ENCODE measurements at places on chromosomes 6 and 20.

GRCh38 chr6:8906699-8907098 is 471.4 kb upstream of the SLC35B3 start:
- DNase-seq, result no peak
- H3K4me1 ChIP-seq, result no peaks in the 10 kb centered on the region
- H3K27ac ChIP-seq, result no peak overlapping the region

DNA sequence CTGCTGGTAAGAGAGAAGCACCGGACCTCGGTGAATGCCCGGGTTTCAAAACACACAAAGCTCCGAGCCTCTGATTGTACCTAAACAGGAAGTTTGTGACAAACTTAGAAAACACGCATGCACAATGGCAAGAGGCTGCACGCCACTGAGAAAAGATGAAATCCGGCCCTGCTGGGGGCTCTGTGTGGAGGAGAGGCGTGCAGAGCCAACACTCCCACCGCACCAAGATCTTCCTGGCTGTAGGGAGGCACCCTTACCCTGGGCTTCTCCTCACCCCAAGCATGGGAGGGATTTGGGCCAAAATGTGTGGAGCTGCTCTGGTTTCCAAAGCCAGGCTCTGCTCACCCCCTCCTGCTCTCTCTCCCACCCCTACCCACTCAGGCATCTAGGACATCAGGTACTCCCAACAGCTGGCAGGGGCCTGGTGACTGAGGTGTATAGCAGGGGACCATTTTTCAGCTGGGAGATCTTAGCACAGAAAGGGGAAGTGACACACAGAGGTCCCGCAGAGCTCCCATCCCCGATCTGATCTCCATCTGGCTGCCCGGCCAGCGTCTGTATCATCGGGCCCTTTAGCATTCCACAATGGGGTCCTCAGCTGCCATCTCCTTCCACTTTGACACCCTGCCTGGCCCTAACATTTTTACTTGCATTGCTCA is 84.2 kb downstream of the TRERF1 start:
- no peak overlapping the region for H3K4me3 ChIP-seq
- no peak overlapping the region for H3K27ac ChIP-seq
- peaks cover 7% of the 10 kb centered on the region for H3K36me3 ChIP-seq

DNA sequence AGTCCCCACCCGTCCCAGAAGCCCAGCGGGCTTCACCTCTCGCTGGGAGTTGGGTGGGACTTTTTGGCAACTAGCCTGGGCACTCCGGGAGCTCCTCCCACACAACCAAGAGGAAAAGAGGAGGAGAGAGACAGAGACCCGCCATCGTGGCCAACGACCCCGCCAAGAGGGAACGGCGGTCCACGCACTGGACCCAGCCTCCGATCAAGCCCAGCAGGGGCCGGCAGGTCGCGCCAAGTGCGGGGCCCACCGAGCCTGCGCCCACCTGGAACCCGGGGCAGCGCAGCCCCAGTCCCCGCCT is 3.0 kb upstream of the TMEM14C start:
- no peak for DNase-seq
- H3K36me3 ChIP-seq, result peaks cover 2% of the 10 kb centered on the region
- H3K4me3 ChIP-seq, result peak overlapping the region; percentile 47
- H3K27ac ChIP-seq, result peak overlapping the region; percentile 76
- H3K4me1 ChIP-seq, result no peaks in the 10 kb centered on the region
- H3K27me3 ChIP-seq, result no peaks in the 10 kb centered on the region

DNA sequence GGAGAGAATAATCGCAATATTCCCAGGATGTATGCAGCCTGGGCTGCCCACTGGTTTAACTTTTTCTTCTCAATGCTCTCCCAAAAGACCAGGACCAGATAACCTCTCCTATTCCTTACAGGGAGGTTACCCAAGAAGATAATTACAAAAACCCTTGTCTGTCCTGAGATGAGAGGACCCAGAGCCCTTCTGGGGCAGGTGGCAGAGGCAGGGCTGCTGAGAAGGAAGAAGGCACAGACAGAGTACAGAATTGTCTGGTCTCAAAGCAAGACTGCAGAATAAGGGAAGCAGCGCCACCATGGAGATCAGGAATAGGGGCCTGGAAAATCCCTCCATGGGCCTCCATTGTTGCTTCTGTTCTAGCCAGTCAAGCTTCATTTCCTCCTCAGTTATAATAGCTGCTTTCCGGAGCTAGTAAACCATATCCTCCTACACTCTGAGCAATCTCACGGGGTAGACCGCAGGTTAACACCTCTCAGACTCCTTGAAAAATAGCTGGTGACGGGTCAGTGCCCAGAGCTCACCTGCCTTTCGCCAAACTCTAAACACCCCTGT is 463 bp upstream of the HLA-DMB start:
- H3K4me3 ChIP-seq, result no peak overlapping the region
- H3K4me1 ChIP-seq, result no peaks in the 10 kb centered on the region
- DNase-seq, result no peak
- no peak overlapping the region for H3K27ac ChIP-seq

GRCh38 chr6:145139140-145139850 is 596.0 kb downstream of the EPM2A start:
- H3K4me1 ChIP-seq, result no peaks in the 10 kb centered on the region
- H3K27me3 ChIP-seq, result no peaks in the 10 kb centered on the region
- H3K27ac ChIP-seq, result no peak overlapping the region

- no peak overlapping the region for H3K4me3 ChIP-seq
- no peaks in the 10 kb centered on the region for H3K4me1 ChIP-seq
- H3K36me3 ChIP-seq, result no peaks in the 10 kb centered on the region
- H3K27me3 ChIP-seq, result no peaks in the 10 kb centered on the region
- no peak overlapping the region for H3K27ac ChIP-seq
These were observed 73.0 kb downstream of the PDSS2 start for GRCh38 chr6:107386340-107386739.

GRCh38 chr20:42649748-42650147 is 540.0 kb downstream of the PTPRT start:
- H3K4me1 ChIP-seq, result no peaks in the 10 kb centered on the region
- no peak overlapping the region for H3K27ac ChIP-seq
- DNase-seq, result no peak
- no peaks in the 10 kb centered on the region for H3K27me3 ChIP-seq
- no peaks in the 10 kb centered on the region for H3K36me3 ChIP-seq

DNA sequence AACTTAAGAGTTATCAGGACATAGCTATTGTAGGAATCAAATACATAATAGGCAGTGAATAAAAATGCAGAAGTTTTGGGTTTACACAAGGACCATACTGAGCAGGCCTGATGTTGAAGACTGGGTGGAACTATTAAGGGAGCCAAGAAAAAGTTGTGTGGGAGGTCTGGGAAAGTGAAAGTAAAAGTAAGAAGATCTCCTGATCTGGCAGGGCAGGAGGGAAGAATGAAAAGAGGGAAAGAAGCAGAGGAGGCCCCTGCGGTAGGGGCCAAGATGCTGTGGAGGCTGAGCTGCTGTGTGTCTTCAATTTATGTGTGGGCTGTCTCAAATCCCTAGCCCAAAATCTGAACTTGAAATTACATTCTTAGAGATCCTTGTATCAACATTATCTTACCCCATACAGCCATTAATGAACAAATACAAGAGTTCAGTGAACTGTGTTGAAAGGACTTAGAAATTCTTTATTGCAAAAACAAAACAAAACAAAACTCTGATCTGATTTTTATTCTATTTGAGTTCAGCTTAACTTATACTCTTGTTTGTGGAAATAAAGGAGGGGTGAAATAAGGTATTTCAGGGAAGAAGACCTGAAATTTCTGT is 1183.8 kb downstream of the HACE1 start:
- no peak overlapping the region for H3K4me3 ChIP-seq
- no peaks in the 10 kb centered on the region for H3K27me3 ChIP-seq
- no peaks in the 10 kb centered on the region for H3K36me3 ChIP-seq

DNA sequence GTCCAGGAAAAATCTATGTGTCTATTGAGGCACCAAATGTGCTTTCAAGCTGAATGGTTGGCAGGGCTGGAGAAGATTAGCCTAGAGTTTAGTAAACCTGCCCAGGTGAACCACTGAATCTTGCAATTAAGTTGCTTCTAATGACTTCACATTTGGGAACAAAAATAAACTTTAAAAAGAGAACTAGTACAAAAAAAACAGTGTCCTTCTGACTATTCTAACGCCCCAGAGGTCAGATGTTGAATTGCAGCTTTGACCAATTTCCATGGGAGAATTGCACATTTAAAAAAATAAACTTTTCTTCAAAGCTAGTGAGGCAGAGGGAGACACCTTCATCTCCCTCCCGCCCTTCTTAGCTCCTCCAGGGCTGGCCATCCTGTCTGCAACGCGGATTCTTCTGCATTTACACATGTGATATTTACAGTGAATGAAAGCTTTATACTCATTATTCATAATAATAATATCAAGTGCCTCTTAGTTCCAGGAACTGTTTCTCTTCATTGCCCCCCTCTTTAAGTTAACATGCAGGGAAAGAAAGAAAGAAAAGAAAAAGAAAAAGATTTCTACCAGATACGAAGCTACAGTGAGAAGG is 270.2 kb downstream of the SMOC2 start:
- no peaks in the 10 kb centered on the region for H3K36me3 ChIP-seq
- H3K27me3 ChIP-seq, result no peaks in the 10 kb centered on the region
- no peak overlapping the region for H3K4me3 ChIP-seq
- no peak overlapping the region for H3K27ac ChIP-seq

DNA sequence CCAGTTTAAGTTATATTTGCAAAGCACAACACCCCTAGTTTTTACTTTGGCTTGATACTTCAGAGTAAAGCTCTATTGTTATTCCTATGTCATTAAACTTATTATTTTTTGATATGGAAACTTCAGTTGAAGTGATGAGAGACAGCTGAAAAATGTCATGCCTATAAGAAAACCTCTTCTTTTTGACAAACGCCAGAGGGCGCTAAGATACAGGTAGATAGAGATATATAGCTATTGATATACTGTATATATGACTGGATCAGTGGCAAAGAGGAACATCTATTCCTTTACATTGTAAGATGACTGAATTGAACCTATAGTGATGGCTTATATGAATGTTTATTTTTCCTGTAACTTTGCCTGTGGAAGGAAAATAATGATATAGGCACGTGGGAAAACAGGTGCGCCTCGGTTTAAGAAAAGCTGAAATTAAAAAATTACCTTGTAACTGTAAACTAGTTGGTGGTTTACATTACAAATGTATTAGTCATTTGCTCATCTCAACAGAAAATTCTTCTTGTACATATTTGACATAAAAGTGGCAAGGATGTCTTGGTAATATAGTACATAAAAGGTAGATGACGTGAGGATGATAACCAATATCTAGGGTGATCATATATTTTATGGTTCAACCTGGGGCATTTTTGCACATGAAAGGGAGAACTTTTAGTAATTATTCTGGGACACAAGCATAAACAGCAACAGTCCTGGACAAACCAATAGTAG is 74.1 kb downstream of the LAMA4 start:
- H3K36me3 ChIP-seq, result no peaks in the 10 kb centered on the region
- no peaks in the 10 kb centered on the region for H3K27me3 ChIP-seq
- H3K27ac ChIP-seq, result no peak overlapping the region

GRCh38 chr6:103284835-103285234 is 1574.9 kb downstream of the HACE1 start:
- no peak overlapping the region for H3K27ac ChIP-seq
- no peak for DNase-seq
- H3K4me3 ChIP-seq, result no peak overlapping the region
- H3K36me3 ChIP-seq, result no peaks in the 10 kb centered on the region
- H3K4me1 ChIP-seq, result no peaks in the 10 kb centered on the region
- H3K27me3 ChIP-seq, result no peaks in the 10 kb centered on the region

GRCh38 chr20:45959956-45960630 is 11.9 kb downstream of the ZNF335 start:
- no peak overlapping the region for H3K4me3 ChIP-seq
- DNase-seq, result peak; percentile 71
- no peak overlapping the region for H3K27ac ChIP-seq
- no peaks in the 10 kb centered on the region for H3K27me3 ChIP-seq
- H3K4me1 ChIP-seq, result no peaks in the 10 kb centered on the region

GRCh38 chr6:36204068-36204753 is 7.7 kb downstream of the BRPF3 start:
- H3K27me3 ChIP-seq, result no peaks in the 10 kb centered on the region
- no peak for DNase-seq
- H3K4me3 ChIP-seq, result no peak overlapping the region
- peaks cover 79% of the 10 kb centered on the region for H3K36me3 ChIP-seq

GRCh38 chr20:32960222-32960518 is 44.1 kb downstream of the SUN5 start:
- no peak overlapping the region for H3K4me3 ChIP-seq
- no peak for DNase-seq
- no peaks in the 10 kb centered on the region for H3K4me1 ChIP-seq
- no peak overlapping the region for H3K27ac ChIP-seq
- no peaks in the 10 kb centered on the region for H3K27me3 ChIP-seq
- H3K36me3 ChIP-seq, result no peaks in the 10 kb centered on the region

- 0 out of 2 replicates have a peak, but pooled peaks cover 4% of the 10 kb centered on the region for H3K36me3 ChIP-seq
- H3K27me3 ChIP-seq, result no peaks in the 10 kb centered on the region
- peak overlapping the region; percentile 33 for H3K4me3 ChIP-seq
- H3K4me1 ChIP-seq, result peaks cover 24% of the 10 kb centered on the region
These were observed 1.1 kb upstream of the JPH2 start for GRCh38 chr20:44187772-44188709.

GRCh38 chr20:58071298-58071697 is 157.2 kb downstream of the ANKRD60 start:
- H3K27ac ChIP-seq, result no peak overlapping the region
- peaks cover 5% of the 10 kb centered on the region for H3K4me1 ChIP-seq
- DNase-seq, result no peak
- no peak overlapping the region for H3K4me3 ChIP-seq

DNA sequence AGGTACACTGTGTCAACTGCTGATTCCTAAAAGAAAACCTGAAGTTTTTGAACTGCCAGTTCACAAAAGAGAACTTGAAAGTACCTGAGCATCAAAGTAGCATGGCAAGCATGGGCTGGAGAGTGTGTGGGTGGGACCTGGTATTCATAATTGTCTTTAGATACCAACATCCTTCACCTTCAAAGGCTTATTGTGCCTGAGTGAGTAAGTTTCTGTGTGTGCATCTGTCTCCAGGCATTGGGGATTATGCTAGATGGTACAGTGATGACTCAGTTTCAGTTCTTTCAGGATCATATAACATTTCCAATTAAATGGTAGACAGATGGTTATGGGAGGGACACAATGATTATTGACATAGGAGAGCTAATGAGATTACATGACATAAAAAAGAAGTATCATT is 238.5 kb downstream of the ZFAND3 start:
- H3K27ac ChIP-seq, result peak overlapping the region; percentile 47
- peaks cover 13% of the 10 kb centered on the region for H3K36me3 ChIP-seq
- no peaks in the 10 kb centered on the region for H3K27me3 ChIP-seq
- H3K4me3 ChIP-seq, result no peak overlapping the region
- DNase-seq, result peak; percentile 49
- peaks cover 30% of the 10 kb centered on the region for H3K4me1 ChIP-seq

- H3K27ac ChIP-seq, result peak overlapping the region; percentile 64
- H3K36me3 ChIP-seq, result peaks cover 56% of the 10 kb centered on the region
- H3K4me1 ChIP-seq, result peaks cover 10% of the 10 kb centered on the region
- no peaks in the 10 kb centered on the region for H3K27me3 ChIP-seq
These were observed 807 bp downstream of the SNHG17 start for GRCh38 chr20:38434301-38434741.

Measured in RWPE2 (cell line).